Epithelial cell of esophagus (primary cell): ENCODE measurements at places on chromosomes 3 and 15.

DNA sequence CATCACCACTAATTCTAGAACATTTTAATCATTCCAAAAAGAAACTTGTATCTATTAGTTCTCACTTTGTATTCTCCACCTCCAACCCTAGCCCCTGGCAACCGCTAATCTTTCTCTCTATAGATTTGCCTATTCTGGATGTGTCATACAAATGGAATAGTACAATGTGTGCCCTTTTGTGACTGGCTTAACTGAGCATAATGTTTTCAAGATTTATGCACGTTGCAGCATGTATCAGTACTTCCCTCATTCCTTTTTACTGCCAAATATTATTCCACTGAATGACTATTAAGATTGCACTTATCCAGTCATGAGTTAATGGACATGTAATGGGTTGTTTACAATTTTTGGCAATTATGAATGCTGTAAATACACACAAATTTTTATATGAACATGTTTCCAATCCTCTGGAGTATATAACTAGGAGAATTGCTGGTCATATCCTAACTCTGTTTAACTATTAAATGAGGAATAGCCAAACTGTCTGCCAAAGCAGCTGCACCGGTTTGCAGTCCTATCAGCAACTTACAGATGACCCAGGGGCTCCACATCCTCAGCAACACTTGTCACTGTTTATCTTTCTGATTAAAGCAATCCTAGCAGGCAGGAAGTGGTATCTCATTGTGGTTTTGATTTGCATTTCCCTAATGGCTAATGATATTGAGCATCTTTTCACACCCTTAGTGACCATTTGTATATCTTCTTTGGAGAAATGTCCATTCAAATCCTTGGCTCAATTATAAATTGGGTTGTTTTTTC is 42.9 kb downstream of the DCUN1D1 start:
- DNase-seq, result peak; percentile 54

- no peak for DNase-seq
These were observed 86.8 kb downstream of the GBE1 start for GRCh38 chr3:81674690-81675089.

DNA sequence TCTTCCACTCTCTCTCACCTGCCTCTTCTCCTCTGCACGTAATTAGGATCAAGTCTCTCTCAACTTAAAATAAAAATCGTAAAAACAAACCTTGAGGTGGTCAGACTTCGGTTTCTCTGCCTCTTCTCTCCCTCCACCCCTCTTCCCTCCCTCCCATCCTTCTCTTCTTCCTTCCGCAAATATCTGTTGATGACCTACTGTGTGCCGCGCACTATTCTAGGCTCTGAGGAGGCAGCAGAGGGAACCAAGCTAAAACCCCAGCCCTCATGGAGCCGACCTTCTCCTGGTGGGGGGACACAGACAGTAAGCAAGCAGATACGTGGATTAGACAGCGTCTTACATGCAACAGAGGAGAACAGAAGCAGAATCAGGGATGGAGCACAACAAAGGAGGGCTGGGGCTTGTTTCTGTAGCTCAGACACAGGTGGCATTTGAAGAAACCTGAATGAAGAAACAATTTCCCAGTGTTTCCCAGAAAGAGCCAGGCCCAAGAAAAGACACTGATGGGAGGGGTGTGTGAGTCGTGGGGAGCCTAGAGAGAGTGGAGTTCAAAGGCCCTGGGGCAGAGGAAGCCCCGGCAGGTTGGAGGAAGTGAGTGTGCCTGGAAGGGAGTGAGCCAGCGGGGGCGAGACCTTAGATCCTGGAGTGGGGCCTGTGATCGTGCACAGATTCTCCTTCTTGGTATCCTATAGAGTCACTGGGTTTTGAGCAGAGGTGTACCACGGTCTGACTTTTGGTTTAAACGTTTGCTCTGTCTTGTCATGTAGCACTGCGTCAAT is 80.5 kb downstream of the TOP2B start:
- no peak for DNase-seq

- DNase-seq, result no peak
These were observed 25.4 kb upstream of the CHMP2B start for GRCh38 chr3:87201727-87202126.

DNA sequence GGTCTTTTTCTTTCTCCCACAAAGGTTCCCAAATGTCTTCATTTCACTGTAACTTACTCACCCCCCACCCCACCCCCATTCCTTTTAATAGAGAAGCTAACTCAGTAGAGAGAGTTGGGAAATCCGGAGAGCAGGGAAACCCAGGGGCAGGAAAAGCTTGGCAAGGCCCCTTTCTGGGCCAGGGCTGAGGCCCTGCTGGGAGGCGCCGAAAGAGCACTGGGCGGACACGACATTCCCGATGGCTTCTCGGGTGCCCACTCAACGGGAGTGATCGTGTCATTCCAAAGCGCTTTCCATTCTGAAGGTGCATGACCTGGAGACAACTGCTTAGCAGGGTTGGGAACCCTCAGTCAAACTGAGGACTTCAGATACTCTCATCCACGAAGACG is 1.6 kb upstream of the DALRD3 start:
- DNase-seq, result peak; percentile 50

DNA sequence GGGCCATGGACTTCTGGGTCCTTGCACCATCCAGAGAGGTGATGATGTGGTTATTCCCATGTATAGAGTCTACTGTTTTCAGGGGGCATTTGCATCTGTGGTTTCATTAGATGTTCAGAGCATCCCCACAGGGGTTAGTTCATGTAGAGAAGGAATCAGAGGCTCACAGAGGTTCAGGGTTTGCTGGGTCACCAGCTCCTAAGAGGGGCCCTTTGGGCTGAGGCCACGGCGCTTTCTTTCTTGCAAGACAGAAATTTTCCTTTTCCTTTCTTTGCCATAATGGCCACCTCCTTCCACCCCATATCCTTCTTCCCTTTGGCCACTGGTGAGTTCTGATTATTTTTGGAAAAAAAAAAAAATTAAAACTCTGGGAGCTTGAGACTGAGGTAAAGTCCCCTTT is 62.3 kb downstream of the APBA2 start:
- DNase-seq, result no peak

DNA sequence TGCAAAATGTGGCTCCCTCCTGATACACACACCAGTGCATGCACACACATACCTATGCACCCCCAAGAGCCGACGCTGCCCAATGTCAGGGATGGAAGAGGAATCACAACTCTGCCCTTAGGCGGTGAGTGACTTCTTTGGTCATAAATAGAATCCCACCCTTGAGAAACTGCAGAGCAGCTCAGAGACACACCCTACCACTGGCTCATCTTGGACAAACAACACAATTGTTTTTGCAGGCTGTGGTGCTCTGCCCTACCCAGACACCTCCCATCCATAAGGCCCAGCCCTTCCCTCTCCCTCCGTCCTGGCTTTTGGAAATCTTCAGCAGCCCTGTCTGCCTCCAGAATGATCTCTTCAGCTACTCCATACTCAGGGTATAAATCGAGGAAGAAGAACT is 73.8 kb upstream of the HRH1 start:
- peak; percentile 20 for DNase-seq

DNA sequence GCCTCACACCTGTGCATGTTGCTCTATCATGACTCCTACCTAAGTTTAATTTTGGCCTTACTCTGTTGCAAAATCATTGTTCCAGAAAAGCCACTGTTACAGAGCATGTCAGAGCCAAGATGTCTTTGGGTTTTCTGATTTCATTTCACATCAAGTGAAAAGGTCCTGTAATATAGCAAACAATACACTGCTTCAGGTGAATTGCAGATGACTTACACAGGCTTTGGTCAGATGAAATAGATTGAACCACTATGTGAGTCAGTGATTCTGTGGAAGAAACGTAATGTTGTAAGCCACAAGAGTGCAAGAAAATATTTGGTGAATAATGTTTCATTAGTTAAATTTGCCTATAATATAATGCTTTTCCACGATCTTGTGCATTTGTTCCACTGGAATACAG is 22.7 kb downstream of the EBLN2 start:
- DNase-seq, result no peak

DNA sequence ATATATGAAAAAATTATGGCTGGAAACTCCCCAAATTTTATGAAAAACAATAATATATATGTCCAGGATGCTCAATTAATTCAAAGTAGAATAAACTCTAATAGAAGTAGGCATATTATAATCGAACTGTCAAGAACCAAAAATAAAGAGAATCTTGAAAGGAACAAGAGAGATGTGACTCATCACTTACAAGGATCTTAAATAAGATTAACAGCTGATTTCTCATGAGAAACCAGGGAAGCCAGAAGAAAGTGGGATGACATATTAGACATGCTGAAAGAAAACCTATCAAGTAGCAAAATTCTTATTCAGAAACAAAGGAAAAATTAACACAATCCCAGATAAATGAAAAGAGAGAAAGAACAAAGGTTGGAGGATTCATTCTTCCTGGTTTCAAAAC is 66.8 kb downstream of the FAIM start:
- peak; percentile 41 for DNase-seq

- no peak for DNase-seq
These were observed 168.2 kb downstream of the CBLB start for GRCh38 chr3:105700575-105700974.

DNA sequence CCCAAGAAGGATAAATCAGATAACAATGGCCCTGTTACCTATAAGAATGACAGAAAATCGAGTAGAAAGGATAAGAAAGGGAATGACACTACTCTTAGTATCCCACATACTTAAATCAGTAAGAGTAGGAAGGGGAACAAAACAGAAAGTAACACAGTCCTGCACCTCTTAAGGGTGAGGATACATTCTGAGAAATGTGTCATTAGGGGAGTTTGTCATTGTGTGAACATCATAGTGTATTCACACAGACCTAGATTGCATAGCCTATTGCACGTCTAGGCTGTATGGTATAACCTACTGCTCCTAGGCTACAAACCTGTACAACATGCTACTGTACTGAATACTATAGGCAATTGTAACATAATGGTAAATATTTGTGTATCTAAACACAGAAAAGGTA is 142.6 kb downstream of the PLCH1 start:
- no peak for DNase-seq

- DNase-seq, result no peak
These were observed 389.3 kb downstream of the TBL1XR1 start for GRCh38 chr3:176807938-176808337.

DNA sequence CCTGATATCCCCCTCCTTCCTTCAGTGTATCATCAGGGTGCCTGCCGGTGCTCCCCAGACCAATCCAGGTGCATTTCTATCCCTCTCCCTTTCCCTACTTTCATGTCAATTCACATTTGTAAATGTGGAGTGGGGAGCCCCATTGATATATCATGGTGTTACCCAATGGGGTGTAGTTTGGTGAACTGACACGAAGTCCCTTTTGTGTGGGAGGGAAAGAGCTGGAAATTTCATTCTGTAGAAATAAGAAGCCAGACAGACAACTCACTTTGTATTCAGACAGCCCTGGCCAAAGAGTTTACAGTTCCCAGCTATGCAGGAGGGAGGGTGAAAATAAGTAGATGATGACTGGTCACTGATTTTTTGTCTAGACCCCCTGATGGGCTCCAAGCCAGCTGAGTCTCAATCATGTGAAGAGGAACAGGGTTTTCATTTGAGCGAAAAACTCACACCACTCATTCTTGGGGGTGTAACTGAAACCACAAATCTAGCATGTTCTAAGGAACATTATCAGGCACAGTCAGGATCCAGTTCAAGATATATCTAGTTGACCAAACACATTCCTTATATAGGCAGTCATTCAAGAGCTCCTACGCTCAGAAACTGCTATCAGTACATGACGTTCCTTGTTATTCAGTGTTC is 58.9 kb downstream of the LMCD1 start:
- DNase-seq, result no peak

GRCh38 chr3:179948740-179949139 is 88.0 kb downstream of the PEX5L start:
- no peak for DNase-seq

- no peak for DNase-seq
These were observed 739.0 kb upstream of the NECTIN3 start for GRCh38 chr3:110332629-110333028.

GRCh38 chr3:122998206-122998605 is 29.4 kb downstream of the SEMA5B start:
- DNase-seq, result no peak

DNA sequence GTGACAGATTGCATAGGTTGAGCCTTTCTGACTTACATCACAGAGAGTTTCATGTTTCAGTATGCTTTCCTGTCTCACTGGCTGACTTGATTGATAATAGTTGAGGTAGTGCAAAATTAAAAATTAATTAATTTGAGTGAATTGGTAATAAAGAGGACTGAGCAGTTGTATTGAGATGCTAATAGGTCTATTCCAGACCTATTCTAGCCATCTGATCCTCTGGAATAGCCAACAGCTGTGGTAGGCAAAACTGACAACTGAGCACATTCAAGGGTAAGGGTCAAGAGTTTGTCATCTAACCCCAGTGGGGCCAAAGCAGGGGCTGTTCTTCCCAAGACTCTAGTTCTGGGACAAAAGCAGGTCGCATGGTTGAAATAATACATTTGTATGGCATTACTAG is 132.4 kb downstream of the EPHA3 start:
- no peak for DNase-seq

- DNase-seq, result peak; percentile 71
These were observed 7.2 kb upstream of the SCAMP5 start for GRCh38 chr15:74988007-74988800.

GRCh38 chr3:46300461-46300789 is 53.5 kb upstream of the CCR2 start:
- no peak for DNase-seq

DNA sequence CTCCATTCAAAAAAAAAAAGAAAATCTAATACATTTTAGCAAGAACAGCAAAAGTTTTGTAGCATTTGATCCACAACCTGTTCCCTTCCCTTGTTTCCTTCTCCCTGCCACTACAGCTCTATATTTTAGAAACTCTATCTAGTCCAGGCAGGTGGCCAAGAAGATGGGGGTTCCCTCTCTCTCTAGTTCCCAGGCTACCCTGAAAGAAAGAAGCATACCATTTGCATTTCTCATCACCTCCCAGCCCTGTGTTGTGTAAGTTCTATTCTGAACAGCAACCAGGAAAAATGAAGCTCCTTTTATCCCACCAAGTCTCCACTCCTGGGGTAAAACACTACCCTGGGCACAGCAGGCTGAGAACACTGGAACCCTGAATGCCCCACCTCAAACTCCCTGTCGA is 100.0 kb downstream of the PCCB start:
- DNase-seq, result peak; percentile 92

DNA sequence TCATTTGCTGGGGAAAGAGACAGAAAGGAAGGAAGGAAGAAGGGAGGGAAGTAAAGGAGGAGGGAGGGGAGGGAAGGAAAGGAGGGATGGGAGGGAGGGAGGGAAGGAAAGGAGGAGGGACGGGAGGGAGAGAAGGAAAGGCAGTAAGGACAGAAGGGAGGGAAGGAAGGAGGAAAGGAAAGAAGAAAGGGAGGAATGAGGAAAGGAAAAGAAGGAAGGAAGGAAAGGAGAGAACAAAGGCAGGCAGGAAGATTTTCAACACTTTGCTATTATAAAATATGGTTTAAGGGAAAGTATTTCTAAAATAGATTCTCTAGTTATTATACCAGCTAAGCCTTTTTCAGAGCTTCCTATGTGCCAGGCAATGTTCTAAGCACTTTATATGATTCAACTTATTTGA is 278.0 kb upstream of the LYSMD4 start:
- no peak for DNase-seq

- DNase-seq, result peak; percentile 60
These were observed 40.2 kb downstream of the PBRM1 start for GRCh38 chr3:52645549-52645948.

- DNase-seq, result no peak
These were observed 13.1 kb upstream of the SLC35G2 start for GRCh38 chr3:136805795-136806194.
